Ovary (tissue), 10 donors: ENCODE measurements at places on chromosomes 16 and 17. TPM values are rescaled to one million over a fixed set of nuclear protein-coding genes. Genes with fewer than 3 reads are reported as not detected.

DNA sequence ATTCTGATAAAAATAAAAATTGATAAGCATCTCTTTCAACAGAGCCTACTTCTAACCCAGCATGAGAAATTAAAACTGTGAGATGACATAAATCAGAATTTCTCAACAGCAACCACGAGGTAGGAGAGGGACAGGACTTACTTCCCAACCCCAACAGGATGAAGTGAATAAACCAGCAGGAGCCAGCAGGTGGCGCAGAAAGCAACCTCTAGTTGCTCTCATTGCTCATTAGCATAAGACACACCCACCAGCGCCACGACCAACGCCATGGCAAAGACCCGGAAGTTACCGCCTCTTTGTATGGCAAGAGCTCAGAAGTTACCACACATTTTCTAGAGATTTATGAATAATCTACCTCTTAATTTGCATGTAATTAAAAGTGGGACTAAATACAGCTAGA, 189.4 kb upstream of the CDH8 start:
- peak; percentile 8 for DNase-seq

GRCh38 chr17:19510903-19511302, 22.8 kb upstream of the SLC47A1 start:
- DNase-seq = no peak

- no peak for DNase-seq
Observed at GRCh38 chr16:854808-855410, 54.4 kb upstream of the GNG13 start.

Gene APOH
- total RNA-seq = 1.3 TPM

Gene DHRS13
- total RNA-seq = 13.8 TPM

Gene PPY
- not detected for total RNA-seq

Gene ALDH3A1
- 0.84 TPM for total RNA-seq

Gene KRT12
- total RNA-seq = not detected

Gene KRT31
- not detected for total RNA-seq

Gene ARL5C
- not detected for total RNA-seq
